ENCODE measurements at places on chromosomes 13 and 19. TPM values are rescaled to one million over a fixed set of nuclear protein-coding genes. Genes with fewer than 3 reads are reported as not detected.
A peak's percentile ranks its signal among the peaks of the same experiment; 100 is the strongest.

DNA sequence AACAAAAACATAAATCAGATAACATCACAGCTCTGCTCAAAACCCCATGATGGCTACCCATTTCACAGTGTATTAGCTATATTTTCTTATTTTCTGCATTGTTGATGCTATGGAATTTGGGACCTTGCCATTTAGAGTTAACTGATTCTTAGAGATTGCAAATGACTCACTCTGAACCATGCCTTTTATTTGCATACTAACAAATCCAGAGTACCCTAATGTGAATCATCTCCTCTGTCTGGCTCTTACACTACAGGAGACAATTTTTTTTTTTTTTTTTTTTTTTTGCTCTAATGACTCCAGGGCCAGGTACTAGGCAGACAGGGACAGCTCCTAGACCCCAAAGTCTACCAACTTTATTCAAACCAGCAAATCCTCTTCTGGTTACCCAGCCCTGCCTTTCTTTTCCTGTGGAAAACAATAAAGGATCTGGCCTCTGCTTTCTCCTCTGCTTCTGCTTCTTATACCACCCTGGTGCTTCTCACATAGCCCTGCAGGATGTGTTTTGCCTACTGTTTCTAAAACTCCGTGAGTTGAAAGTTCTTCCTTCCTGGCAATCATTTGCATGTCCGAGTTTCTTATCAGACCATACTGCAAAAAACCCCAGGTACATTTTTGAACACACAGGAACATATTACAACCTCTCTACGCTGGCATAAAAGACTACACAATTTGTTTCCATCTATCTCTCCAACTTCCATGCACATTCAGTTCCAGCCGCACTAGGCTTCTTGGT lies 10.6 kb upstream of the ZNF460 start:
- DNase-seq: no peak

The GGACT gene
- 10.3 TPM for total RNA-seq

DNA sequence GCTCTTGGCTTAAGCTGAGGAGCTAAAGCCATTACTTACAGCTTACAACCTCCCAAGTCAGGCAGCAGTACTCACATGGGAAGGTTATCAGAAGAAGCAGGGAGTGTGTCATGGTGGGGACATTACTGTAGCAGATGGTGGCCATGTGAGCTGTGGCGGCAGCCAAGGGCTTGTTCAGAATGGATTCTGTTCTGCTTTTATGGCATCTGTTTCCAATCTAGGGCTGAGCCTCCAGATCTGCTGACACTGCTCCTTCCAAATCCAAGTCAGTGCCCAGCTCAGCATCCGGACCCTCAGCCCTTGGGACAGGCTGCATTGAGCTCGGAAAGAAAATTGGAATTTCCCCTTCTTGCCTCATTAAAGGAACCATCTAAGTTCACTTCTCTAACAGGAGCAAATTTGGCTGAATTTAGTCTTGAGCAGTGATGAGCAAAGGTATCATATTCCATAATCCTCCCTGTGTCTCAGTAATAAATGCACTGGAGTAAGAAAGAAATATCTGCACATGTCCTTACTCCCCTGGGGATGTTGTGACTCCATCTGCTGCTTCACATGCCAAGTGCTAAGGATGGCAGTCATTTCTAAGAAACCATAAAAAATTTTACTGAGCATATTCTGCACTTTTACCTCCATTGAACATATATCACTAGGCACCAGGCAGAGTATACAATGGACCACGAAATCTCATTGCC lies 73.9 kb downstream of the KCTD12 start:
- DNase-seq: no peak

The MBNL2 gene
- 32.8 TPM for total RNA-seq

The ETV2 gene
- total RNA-seq: 1.8 TPM

- DNase-seq: no peak
Observed at GRCh38 chr19:38346837-38347236, 11.2 kb downstream of the CATSPERG start.

DNA sequence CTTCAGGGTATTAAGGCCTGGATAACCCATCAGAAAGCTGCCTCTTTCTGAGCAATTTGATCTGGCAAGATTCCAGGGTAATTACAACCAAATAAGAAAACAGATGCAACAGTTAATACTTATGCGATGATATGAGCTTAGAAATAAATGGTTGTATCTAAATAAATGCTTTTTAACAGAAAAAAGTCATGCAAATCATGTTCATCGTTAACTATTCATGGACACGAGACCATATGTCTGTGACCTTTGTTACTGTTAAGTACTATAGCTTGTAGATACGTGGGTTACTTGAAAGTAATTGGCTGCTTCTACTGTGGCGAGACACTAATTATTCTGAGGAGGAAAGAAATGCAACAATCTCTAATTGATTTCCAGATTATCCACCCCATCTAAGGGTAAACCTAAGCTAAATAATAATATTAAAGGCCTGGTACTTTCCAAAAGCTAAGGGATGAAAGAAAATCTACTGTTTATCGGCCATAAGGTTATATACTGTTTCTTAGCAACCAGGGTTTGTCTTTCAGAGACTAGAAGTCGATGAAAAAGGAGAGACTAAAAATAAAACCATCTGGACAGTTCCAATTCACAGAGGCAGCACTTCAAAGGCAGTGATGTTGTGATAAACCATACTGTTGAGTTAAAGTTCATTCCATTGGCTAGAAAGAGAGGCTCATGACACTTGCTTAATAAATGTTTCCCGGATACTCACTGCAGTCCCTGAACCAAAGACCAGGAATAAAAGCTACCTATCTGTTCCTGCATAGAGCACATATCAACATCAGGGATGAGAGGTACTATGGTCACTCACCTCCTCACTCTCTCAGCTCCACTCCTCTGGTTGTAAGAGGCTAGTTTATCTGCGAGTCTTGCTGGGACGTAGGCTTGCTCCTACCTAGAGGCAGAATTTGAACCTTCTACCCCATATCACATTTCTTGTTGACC lies 1.5 kb downstream of the EPSTI1 start:
- DNase-seq: no peak

DNA sequence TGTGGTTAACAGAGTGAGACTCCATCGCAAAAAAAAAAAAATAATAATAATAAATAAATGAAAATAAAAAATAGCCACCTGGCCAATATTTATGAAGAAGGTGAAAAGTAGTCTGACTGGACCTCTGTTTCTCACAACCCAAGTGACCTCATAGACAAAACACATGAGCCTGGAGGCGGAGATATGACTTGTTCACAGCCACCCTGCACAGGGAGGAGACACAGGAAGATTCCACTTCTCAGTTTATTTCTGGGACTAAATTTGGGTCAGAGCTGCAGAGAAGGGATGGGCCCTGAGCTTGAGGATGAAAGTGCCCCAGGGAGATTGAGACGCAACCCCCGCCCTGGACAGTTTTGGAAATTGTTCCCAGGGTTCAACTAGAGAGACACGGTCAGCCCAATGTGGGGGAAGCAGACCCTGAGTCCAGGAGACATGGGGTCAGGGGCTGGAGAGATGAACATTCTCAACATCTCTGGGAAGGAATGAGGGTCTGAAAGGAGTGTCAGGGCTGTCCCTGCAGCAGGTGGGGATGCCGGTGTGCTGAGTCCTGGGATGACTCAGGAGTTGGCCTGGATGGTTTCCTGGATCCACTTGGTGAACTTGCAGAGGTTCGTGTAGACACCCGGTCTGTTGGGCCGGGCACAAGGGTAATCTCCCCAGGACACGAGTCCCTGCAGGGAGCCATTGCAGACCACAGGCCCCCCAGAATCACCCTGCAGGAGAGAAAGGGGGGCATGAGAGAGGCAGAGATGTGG lies 9.6 kb downstream of the KLK5 start:
- DNase-seq: no peak

GRCh38 chr19:1663852-1664251 lies 11.4 kb upstream of the TCF3 start:
- DNase-seq: no peak

DNA sequence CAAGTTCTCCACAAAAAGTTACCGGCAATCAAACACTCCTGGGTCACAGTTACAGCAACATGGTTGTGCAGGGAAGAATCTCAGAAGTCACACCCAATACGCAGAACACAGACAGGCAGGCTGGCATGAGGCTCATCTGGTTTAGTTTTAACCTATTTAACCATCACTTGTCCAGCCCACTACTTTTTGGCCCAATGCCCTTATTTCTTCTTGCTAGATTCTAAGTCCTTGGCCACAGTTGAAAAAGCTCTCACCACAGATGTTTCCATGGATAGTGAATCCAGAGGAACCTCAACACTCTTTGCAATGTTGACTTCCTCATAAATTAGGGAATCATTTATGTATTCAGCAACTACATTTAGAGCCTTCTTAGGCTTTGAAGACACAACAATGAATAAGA lies 50.7 kb upstream of the FNDC3A start:
- no peak for DNase-seq

The LILRA1 gene
- total RNA-seq: not detected

DNA sequence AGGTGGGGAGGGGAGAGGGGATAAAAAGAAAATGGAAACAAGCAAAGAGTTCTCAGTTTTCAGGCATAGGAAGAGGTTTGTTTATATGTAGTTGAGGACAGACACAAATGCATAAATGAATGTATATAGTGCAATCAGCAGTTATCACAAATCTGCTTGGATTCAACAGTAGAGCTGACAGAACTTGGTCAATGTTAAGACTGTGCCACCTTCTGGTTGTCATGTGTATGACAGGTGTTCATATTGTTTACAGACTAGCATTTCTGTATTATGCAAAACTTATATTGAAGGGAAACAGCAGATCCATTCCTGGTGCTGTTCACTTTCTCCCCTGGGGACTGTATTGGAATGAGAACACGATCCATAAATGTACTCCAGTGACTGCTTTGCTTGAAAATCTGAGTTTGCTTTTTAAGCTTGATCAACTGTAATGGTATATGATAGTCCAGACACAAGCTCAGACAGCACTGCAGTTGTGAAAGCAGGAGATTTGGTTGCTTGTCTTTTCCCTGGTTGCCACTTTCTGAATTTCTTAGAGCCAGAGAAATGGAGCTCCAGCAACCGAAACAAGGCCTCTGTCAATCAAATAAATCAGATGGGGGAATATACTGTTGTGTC lies 319.5 kb upstream of the OBI1 start:
- DNase-seq: peak; percentile 51

GRCh38 chr19:18967358-18968146 lies 26.5 kb upstream of the HOMER3 start:
- DNase-seq: peak; percentile 67

DNA sequence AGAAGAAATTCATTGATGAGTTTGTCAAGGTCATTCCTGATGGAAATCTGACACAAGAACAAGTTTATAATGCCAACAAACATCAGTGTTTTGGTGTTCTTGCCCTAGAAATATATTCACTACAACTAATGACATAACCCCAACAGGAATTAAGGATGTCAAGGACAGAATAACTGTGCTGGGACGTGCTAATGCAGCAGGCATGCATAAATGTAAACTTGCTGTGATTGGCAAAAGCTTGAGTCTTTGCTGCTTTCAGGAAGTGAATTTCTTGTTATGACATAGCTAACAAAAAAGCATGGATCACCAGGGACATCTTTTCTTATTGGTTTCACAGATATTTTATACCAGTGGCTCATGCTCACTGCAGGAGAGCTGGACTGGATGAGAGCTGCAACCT lies 144.6 kb downstream of the KCTD12 start:
- DNase-seq: no peak

The SPRY2 gene
- 27.2 TPM for total RNA-seq

The KLK1 gene
- total RNA-seq: 24.5 TPM

GRCh38 chr19:49335071-49335783 lies at the start of gene CD37:
TSS of gene CD37 (plus strand) at chr19:49335406. CDS start at chr19:49335541, 135 bp downstream.
- peak; percentile 83 for DNase-seq

GRCh38 chr19:48118131-48118517 lies 7.5 kb upstream of the PLA2G4C start:
- DNase-seq: peak; percentile 21

GRCh38 chr19:23996549-23996948 lies 81.9 kb downstream of the ZNF726 start:
- no peak for DNase-seq

DNA sequence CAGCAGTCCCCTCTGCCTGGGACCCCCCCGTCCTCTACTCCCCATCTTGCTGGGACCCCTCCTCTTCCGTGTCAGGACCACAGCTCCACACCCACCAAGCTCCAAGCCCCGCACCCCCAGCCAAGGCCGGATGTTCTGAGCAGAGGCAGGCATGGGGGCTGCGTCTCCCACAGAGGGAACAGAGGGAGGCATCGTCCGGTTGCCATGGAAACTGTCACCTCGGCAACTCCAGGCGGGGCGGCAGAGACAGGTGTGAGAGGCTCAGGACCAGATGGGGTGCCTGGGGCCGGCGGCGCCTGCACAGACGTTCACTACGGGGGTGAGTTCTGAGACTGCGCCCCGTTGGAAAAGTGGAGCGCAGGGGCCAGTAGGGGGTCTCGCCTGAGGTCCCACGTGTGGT lies 5.4 kb downstream of the RNU6-9 start:
- peak; percentile 67 for DNase-seq

DNA sequence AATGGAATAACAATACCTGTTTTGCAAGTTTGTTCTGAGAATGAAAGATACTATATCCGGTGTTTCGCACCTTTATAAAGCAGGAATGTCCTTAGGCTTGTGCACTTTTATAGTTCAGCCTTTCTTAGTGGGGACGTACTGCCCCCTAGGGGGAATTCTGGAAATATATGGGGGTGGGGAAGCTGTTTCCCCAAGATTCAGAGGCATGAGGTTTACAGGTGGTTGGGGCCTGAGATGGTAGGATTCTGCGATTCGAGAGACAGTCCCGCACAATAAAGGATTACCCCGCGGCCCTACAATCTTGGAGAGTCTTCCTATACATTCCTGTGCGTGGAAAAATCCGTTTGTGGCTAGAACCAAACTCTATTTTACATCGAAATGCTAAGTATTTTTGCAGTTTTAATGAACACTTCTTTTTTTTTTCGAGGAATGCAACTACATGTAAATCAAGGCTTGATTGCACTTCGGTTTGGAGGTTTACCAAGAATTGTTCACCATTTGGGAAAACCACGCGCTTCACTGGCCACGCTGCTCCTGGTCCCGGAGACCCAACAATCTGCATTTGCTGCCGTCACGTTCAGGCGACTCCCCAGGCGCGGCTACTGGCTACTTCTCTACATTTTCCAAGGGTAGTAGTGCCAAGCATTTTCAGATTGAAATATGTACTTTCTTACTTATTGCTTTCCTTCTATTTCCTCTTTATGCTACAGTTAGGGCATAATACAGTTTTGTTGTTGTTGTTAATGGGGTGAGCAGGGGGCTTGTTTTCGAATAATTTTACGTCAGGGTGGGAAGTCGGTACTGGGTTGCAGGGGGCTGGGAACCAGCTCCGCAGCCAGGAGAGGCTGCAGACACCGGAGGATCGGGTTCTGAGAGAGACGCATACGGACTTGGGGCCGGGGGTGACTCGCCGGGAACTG lies 830 bp downstream of the NEK5 start:
- DNase-seq: no peak

- no peak for DNase-seq
Observed at GRCh38 chr19:31346184-31347059, 2.8 kb downstream of the TSHZ3 start.

The EFNB2 gene
- total RNA-seq: 38.6 TPM

GRCh38 chr13:88602786-88603777 lies 931.9 kb downstream of the SLITRK5 start:
- DNase-seq: no peak

Measured in Peyer's patch (tissue), 4 donors.